ENCODE measurements at places on chromosomes 2 and 18.

DNA sequence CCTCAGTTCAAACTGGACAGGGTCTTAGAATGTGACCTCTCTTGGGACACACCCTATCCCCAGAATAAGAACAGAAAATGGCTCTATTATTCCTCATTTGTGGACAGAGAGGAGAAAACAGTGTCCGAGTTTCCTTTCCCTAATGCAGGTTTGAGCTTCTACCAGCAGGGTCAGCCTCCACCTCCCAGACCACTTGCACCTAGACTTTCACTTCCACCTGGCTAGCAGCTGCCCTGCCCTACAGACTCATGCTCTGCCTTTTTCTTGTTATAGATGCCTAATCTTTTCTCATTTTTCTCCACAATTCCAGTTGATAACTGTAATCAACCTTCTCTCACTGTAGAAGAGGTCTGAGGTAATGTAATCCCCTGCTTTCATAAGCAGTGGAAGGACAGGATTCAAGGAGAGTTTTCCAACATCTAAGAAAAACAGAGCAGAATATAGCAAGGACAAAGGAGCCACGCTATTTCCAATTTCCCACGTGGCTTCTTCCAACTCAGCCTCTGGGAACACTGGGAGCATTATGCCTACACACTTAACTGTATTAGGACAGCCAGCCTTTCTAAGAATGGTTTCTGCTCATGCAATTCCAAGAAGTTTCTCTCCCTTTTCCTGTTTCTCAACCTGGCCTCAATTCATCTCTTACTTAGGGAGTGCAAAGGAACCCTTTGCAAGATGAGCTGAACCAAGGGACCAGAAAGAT, 239.8 kb downstream of the BCL11A start:
- DNase-seq: no peak

DNA sequence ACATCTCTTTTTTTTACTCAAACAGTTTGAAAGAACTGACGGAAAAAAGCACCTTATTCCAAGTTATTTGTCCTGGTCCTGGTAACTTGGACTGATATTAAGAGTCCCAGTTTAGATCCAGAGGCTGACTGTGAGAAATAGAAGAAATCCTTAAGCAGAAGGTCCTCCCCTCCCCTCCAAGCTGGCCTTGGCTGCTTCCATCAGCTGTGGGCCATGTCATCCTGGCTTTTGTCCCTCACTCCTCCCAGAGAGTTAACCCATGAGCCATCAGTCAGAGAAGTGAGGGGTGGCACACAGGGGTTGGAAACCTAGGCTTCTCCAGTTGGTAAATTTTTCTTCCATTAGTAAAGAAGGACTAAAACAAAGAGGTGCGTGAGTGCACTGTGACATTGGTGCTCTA, 9.7 kb upstream of the NAPG start:
- no peak for DNase-seq

GRCh38 chr2:28608500-28609424, 112.9 kb downstream of the PLB1 start:
- DNase-seq: no peak

GRCh38 chr18:63085611-63086010, 234.0 kb downstream of the BCL2 start:
- DNase-seq: no peak

DNA sequence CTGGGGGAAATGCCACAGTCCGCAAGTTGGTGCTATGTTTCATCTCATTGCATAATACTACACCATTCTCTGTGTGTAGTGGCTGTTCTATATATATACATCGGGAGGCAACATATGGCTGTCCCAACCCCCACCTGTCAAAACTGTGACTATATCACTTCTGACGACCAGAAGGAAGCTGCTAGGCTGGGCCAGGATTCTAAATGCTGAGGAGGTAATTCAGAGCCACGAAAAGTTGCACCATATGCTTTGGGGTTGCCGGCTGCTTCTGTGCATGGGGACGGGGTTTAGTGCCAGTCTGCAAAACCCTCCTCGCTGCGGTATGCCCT, 117.3 kb downstream of the MSH2 start:
- DNase-seq: peak; percentile 5

GRCh38 chr2:145724311-145724898, 1204.5 kb upstream of the ZEB2 start:
- no peak for DNase-seq

DNA sequence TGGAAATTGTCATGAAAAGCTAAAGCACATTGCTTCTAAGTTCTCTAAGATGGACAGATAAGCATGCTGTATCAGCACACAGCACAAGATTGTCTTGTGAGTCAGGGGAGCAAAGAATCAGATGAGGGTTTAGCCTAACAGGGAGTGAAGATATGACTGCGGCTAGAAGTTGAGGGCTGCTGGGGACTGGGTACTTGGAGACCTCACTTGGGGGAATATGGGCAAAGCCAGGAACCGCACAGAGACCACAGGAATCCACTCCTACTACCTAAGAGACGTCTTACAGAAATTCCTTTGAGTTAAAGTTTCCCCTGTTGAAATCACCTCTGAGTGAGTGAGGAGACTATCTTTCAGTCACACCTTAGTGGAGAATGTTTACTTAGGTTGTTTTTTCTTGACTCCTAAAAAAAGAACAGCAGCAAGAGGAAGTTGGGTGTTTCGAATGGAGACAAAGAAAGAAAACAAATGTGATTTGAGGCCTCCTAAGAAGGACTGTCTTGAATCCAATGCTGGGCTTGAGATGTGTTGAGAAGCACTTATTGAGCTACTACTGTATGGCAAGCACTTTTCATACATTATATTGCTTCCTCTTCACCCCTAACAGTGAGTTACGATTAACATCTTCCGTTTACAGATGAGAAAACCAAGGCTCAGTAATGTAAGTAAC, 100.7 kb downstream of the ANKRD44 start:
- no peak for DNase-seq

DNA sequence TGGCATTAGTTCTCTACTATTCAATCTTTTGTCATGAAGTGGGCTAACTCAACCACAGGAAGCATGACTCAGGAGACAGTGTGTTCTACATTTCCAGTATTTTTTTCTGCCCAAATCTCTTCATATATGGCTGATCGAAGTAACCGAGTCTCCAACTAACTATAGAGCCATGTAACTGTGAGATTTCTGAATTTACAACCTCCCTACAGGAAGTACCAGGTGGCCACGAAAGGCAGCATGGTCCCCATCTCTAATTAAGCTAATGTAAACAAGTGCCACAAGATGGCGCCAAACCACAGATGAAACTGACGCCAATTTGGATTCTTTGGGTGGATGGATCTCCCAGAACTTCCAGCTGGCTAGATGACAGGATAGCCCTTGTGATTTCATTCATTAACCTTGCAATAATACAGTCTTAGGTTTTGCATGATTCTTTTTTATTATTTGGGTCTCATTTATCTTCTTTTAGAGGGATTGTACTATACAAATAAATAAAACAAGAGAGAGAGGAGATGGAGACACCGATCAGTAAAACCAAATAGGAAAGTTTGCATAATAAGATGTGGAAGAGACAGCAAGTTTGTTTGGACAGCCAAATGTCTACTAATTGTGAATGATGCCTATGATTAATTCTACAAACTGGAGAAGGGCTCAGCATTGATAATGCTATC, 18.3 kb upstream of the ARHGAP15 start:
- DNase-seq: peak; percentile 83

DNA sequence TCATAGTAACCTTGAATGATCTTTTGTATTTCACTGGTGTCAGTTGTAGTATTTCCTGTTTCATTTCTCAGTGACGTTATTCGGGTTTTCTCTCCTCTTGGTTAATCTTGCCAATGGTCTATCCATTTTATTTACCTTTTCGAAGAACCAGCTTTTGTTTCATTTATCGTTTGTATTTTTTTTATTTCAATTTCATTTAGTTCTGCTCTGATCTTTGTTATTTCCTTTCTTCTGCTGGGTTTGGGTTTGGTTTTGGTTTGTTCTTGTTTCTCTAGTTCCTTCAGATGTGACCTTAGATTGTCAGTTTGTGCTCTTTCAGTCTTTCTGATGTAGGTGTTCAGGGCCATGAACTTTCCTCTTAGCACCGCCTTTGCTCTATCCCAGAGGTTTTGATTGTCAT, 36.7 kb downstream of the SP140 start:
- DNase-seq: no peak

GRCh38 chr18:78271790-78272189, 707.8 kb upstream of the SALL3 start:
- no peak for DNase-seq

- DNase-seq: no peak
Observed at GRCh38 chr2:9844036-9844483, 786 bp downstream of the TAF1B start.

GRCh38 chr18:2395427-2396161, 175.7 kb downstream of the METTL4 start:
- DNase-seq: no peak

GRCh38 chr2:159124931-159125467, 156.6 kb downstream of the TANC1 start:
- DNase-seq: no peak

DNA sequence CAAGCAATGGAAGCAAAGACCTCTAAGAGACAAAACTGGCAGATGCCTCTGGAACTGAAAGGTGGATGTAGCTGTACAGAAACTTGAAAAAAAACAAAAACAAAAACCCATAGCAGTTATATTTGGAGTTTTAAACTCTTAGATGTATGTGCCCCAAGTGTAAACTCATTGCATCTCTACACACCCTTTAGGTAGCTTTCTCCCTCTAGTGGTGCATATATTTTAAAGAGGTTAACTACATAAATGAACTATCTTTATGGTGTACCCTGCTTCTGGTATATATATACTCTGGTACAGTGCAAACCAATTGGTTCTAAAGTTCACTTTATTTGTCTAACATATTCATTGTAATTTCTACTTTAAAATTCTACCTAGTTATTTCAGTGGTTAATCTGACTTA, 518.2 kb downstream of the NRXN1 start:
- no peak for DNase-seq

- DNase-seq: peak; percentile 46
Observed at GRCh38 chr2:46269544-46270273, 27.5 kb upstream of the EPAS1 start.

DNA sequence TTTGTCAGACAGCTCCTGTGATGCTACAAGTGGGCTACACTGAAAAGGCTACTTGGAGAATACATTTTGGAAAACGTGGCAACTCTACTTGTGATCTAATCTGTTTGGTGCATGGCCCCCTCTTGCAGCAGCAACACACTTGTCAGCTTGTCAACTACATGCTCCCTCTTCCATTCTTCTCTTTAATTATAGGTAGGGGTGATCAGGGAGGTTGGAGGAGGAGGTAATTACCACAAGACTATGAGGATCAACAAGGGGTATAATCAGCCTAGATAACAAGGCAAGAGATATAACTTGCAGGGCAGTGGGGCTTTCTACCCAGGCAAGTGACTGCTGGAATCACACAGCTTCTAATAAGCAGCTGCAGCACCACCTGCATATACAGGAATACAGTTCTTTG, 104.9 kb downstream of the ACVR1 start:
- DNase-seq: no peak

DNA sequence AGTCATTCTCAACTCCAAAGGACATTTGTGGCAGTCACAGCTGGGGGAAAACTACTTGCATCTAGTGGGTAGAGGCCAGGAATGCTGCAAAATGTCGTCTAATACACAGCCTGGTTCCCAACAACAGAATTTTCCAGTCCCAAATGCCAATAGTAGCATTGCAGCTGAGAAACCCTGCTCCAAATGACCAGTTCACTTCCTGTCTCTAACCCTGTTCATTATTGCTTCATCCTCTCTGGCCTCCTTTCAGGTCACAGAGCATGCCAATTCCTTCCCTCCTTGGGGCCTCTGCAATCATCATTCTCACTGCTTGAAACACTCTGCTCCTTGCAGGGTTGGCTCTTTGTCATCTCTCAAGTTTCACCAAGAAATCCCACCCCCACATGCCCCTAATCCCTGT, 139.1 kb downstream of the IRS1 start:
- no peak for DNase-seq

DNA sequence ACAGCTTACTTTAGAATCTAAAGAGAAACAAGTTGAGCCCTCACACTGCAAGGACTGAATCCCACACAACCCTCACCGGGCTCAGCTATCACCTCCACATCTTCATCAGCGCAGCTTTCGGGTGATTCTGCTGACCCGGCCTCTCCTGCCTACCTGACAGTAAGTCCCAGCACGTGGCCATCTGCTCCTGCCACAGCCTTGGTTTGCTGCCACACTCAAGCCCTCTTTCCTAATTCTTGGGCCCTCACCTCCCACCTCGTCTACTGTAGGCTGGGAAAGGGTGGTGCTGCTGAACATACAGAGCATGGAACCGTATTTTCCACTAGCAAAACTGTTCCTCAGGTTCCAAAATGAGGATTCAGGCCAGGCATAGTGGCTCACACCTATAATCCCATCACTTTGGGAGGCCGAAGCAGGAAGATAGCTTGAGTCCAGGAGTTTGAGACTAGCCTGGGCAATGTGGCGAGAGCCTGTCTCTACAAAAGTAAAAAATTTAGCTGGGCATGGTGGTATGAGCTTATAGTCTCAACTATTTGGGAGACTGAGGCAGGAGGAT, 55.3 kb upstream of the HAAO start:
- no peak for DNase-seq

- DNase-seq: no peak
Observed at GRCh38 chr18:58287353-58288274, 243.6 kb downstream of the NEDD4L start.

DNA sequence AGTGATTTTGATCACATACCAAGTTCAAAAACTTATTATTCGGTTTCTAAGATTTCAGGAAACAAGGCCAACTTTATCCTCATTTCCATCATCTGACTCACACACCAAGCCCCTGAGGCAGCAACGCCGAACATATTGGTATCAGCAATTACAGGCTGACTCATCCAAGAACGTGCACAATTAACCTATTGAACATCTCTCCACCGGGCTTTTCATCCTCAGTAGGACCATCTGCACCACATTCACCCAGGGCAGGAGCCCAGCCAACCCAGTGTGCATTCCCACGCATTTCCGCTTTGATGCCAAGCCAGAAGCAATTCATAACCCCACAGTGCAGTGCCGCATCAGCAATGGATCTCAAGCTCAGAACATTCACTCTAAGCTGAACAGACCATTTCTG, 52.9 kb downstream of the SCG2 start:
- no peak for DNase-seq

GRCh38 chr18:78637442-78638402, 341.9 kb upstream of the SALL3 start:
- no peak for DNase-seq

DNA sequence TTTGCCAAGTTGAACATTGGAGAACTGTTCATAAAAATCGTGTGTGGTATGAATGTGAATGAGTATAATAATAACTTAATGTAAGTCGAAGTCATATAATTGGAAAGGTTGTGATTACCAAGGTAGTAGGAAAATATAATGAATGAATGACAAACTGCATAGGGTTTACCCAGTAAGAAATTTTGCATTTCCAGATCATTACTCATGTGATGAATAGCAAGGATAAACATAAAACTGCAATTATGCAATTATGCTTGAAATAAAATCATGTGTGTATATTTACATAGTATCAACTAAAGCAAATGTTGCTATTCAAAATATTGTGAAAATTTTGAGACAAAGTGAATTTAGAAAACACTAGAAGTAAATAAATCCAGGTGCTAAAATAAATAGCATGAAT, 1108.7 kb upstream of the TMEFF2 start:
- DNase-seq: no peak

- no peak for DNase-seq
Observed at GRCh38 chr2:158967114-158967730, 1.2 kb upstream of the TANC1 start.
